ENCODE measurements at places on chromosomes 16 and 17. TPM values are rescaled to one million over a fixed set of nuclear protein-coding genes. Genes with fewer than 3 reads are reported as not detected.

GRCh38 chr17:7406235-7406825 is 1.3 kb upstream of the NLGN2 start:
- no peak for DNase-seq

DNA sequence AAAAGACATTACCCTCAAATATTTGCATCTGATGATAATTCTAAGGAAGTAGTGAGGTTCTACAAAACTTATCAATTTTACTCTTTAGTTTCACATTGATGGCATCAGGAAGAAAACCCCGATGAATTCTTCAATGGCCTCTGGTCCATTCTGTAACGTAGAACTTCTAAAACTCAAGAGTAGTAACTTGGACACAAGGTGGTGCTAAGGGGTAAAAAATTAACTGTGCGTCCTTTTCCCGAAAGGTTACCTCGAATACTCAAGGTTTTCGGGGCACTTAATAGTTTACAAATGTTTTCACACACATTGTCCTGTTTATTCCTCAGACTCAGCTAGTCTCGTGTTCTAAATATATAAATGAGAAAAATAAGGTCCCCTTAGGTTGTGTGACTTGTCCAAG is 517.3 kb upstream of the ZFHX3 start:
- DNase-seq, result peak; percentile 63

GRCh38 chr17:75633486-75634375 is 497 bp downstream of the SMIM5 start:
- DNase-seq, result peak; percentile 91

- no peak for DNase-seq
These were observed 18.5 kb downstream of the ARL4D start for GRCh38 chr17:43416998-43417890.

DNA sequence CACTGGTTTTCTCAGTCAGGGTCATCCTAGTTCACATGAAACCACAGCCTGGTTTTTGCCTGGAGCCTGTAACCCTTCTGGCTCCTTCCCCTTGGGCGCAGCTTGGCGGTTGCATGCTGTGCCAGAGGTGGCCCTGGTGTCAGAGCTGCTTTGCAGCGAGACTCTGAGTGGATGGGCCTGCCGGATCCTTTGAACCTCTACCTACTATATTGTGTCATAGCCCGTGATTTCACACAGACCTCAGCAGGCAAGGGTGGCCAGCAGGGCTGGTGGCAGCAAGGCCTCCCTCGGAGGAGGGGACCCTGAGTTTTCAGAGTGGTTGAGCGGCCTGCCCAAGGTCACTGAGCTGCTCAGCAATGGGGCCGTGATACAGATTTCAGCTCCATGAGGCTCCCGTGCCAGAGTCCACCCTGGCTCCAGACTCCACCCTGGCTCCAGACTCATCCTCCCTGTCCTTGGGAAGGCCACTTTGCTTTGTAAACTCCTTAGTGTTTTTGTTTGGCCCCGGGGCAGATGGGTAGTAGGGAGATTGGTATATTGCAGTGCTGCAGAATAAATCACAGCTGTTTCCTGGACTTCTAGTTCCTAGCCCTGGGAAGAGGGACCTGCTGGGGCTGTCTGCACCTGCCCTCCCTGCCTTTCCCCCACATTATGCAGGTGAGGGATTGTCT is 9.7 kb downstream of the MPRIP start:
- DNase-seq, result no peak

The CCL7 gene
- total RNA-seq, result not detected

DNA sequence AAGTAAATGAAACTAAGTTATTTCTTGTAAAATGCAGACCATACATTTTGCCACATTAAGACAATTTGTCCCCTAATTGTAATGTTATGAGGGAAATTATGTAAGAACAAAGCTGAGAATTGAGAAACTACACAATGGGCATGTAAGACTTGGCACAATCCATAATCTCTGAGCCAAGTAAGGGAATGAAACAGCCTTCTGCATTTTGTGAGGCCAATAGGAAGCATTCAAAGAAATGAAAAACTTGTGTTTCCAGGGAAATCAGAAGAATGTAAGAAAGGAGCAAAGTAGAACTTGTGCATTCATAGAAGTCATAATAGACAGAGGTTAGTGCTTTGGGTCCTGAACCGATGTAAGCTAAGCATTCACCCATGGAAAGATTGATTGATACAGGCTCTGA is 1.8 kb downstream of the KRTAP9-4 start:
- no peak for DNase-seq

The RPRML gene
- total RNA-seq, result not detected

The PKMYT1 gene
- 17.6 TPM for total RNA-seq

DNA sequence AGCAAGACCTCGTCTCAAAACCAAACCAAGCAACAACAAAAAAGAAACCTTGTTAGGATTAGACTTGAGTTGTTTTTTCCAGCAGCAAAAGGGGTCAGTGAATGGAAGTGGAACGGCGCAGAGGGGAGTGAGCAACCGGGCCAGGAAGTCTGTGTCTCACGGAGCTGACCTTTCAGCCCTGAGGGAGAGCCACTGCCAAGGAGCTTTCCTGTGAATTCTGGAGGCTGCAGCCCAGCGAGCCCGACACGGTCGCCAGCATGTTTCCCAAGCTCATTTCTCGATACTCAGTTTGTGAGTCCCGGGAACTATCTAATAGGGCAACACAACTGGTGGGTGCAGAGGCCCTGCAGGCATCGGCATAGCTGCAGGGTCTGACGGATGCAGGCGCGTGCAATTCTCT is 19.6 kb downstream of the TELO2 start:
- DNase-seq, result no peak

GRCh38 chr16:4404967-4405696 is 11.3 kb downstream of the CORO7 start:
- peak; percentile 38 for DNase-seq

GRCh38 chr17:76240461-76241203 is at the start of gene RNF157:
Gene RNF157, minus strand, starts transcription at chr17:76240493. Its CDS starts 253 bp downstream, at chr17:76240240.
- DNase-seq, result no peak

- DNase-seq, result peak; percentile 85
These were observed 91.8 kb upstream of the CLEC18A start for GRCh38 chr16:69859105-69859989.

The AIPL1 gene
- total RNA-seq, result not detected

DNA sequence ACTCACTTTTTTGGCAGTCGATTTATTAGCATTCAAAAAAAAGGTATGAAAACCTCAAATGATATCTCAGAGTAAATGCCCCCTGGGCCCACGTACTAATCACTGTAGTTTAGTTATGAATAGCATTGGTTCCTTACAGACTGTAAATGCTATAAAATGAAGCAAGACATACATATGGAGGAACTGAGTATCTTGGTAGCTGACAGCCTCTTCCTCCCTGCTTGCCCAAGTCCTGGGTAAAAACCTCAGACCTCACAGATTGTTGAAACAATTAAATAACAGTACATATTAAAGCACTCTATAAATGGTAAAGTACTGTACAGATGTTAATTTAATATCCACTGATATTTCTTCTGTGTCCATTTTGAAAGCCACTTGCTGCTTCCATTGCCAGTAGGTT is 33.2 kb upstream of the ABCC11 start:
- DNase-seq, result no peak

DNA sequence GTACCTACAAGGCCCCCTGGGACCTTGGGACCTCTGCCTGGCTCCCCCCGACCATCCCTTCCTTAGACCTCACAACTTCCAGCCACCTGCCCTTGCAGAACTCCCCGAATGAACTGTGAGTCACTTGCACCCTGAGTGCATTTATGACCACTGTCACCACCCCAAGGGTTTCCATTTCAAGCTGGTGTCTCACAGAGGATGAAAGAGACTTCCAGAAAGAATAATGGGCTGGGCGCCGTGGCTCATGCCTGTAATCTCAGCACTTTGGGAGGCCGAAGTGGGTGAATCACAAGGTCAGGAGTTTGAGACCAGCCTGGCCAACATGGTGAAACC is 124.5 kb upstream of the CIBAR2 start:
- DNase-seq, result no peak

- DNase-seq, result no peak
These were observed 6.8 kb downstream of the MEAK7 start for GRCh38 chr16:84497418-84498222.

The NLGN2 gene
- not detected for total RNA-seq

GRCh38 chr16:88780142-88781062 is 4.6 kb downstream of the PIEZO1 start:
- no peak for DNase-seq

DNA sequence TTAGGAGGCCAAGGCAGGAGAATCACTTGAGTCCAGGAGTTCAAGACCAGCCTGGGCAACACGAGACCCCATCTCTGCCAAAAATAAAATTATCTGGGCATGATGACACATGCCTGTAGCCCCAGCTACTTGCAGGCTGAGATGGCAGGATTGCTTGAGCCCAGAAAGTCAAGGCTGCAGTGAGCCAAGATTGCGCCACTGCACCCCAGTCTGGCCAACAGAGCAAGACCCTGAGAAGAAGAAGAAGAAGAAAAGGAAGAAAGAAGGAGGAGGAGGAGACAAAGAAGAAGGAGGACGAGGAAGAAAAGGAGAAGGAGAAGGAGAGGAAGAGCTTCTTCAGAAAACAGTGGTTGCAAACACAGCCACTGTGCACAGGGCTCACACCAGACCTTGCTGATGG is 8.4 kb upstream of the DPEP3 start:
- DNase-seq, result no peak

The IRX5 gene
- total RNA-seq, result 0.83 TPM

The TBC1D28 gene
- total RNA-seq, result not detected

DNA sequence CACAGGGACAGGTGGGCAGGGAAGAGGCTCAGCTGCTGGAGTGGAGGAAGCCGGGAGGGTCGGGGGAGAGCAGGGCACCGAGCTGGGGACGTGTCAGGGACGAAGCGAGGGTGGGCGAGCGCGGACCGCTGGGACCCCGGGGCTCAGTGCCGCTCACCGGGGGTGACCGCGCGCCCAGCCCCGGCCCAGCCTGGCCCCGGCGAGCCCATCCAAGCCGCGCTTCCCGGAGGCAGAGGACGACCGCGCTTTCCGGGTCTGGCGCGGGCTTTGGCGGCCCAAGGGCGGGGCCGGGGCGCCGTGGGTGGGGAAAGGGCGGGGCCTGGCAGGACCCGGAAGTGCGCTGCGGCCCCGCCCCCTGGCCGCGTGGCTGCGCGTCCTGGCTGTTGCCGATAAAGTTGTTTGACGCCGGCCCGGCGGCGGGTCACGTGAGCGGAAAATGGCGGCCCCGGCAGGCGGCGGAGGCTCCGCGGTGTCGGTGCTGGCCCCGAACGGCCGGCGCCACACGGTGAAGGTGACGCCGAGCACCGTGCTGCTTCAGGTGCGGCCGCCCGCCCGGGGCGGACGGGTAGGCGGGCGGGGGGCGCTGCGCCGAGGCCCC is at the start of gene ASPSCR1:
Gene ASPSCR1 (plus strand): TSS at position 419 of the 598 bp plus-strand sequence. CDS start 18 bp downstream, at position 437.
- peak; percentile 96 for DNase-seq

DNA sequence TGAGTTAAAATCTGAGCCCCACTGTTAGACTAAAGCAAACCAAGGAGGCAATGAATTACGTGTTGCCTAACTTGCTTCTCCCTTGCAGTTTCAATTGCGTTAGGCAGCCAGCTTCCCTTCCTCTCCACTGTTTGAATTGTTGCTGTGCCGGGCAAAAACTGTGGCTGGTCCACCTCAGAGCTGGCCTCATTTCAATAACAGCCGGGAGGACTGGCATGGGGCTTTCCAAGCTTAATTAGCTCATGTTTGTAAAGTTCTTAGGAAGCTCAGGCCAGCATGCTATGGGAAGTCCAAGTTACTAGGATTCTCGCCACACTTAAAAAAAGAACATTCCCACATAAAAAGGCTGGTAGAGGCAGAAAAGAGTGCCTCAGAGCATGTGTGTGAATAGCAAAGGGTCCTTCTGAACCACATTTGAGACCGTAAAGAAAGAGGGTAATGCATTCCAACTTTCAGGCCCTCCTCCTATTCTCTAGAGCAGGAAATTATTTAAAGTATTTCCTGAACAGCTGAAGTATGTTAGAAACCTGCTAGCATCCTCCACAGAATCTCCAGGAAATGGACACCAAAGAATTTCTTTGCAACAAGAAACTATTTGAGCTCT is 79.0 kb upstream of the SMURF2 start:
- DNase-seq, result no peak

GRCh38 chr16:88789594-88789993 is 4.6 kb upstream of the PIEZO1 start:
- no peak for DNase-seq

- DNase-seq, result no peak
These were observed 8.4 kb downstream of the RSPRY1 start for GRCh38 chr16:57194512-57194911.

GRCh38 chr17:61556224-61557188 is 34.5 kb downstream of the NACA2 start:
- no peak for DNase-seq

DNA sequence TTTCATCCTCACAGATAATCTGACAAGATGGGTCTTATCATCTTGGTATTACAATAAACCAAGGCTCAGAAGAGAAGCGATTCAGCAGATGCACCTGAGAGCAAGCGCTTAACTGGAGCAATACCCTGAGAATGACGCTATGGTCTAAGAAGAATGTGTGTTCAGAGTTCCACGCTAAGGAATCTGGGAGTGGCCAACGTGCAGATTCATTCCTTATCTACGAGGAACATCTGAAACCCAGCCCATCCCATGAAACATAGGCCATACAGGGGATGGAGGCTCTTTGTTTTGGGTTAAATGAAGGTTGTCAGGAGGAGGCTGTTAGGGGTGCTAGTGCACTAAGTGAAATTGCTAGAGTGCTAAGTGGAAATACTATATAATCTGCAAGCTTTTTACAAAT is 28.5 kb upstream of the KDM8 start:
- no peak for DNase-seq

- no peak for DNase-seq
These were observed 8.2 kb upstream of the CIAO3 start for GRCh38 chr16:749010-749409.

GRCh38 chr17:5003214-5003867 is 5.6 kb downstream of the KIF1C start:
- no peak for DNase-seq

DNA sequence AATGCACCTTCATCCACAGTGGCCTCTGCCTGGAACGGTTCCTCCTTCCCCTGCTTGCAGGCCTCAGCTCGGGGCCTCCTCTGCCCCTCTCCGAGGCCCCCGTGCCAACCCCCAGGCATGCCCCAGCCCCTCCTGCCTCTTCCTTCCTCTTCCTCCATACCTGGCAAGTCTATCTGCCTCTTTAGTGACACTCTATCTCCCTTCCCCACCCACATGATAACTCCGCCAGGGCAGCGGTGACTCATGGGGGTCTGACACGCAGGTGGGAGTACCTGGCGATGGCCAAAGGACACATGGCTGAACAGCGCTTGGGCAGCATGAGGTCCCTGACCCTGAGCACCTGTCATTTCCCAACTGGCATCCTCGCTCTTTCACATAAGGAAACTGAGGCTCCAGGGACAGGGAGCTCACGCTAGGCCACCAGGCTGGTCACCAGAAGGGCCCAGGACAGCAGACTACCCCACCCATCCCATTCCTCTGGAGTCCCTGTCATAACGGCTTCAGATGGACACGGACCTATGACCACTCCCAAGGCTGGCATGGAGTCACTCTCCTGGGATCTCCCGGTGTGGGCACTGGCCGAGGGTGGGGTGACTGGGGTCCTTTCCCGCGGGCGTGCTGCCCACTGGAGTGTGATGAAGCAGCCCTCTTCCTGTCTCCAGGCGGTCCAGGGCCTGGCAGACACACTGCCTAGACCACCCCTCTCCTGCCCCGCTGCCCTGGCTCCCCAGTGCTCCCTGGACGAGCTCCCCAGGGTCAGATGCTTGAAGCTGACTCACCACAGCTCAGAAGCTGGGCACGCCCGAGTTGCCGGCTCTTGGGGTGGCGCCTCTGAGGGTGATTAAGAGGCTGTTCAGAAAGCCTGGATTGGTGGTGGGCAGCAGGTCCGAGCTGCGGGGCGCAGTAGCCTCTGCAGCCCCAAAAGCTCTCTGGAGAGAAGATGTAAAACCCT is 100.6 kb downstream of the ENGASE start:
- no peak for DNase-seq
